CD4-positive, alpha-beta T cell treated with Interleukin-15 for 4 hours (primary cell): ENCODE measurements at places on chromosomes 3 and 15.

GRCh38 chr3:16883723-16884083 lies 1.1 kb upstream of the PLCL2 start:
- no peak for DNase-seq

- DNase-seq: no peak
Measured at GRCh38 chr3:38115645-38116427, 21.1 kb downstream of the ACAA1 start.

DNA sequence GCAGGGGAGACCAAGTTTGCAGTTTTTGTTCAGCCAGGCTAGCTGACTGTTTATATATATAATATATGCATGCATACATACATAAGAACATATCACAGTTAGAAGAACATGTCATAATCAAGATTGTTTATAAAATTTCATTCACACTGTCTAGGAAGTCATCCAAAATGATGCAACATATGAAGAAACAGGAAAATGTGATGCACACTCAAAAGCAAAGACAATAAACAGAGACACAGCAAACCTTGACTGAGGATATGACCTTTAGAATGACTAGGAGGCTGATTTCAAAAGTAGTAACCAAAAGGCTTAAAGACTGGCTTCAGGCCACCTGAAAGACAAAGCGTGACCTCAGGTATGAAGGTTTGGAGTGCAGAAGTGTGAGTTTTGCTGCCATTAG lies 166.2 kb upstream of the NDN start:
- DNase-seq: no peak

DNA sequence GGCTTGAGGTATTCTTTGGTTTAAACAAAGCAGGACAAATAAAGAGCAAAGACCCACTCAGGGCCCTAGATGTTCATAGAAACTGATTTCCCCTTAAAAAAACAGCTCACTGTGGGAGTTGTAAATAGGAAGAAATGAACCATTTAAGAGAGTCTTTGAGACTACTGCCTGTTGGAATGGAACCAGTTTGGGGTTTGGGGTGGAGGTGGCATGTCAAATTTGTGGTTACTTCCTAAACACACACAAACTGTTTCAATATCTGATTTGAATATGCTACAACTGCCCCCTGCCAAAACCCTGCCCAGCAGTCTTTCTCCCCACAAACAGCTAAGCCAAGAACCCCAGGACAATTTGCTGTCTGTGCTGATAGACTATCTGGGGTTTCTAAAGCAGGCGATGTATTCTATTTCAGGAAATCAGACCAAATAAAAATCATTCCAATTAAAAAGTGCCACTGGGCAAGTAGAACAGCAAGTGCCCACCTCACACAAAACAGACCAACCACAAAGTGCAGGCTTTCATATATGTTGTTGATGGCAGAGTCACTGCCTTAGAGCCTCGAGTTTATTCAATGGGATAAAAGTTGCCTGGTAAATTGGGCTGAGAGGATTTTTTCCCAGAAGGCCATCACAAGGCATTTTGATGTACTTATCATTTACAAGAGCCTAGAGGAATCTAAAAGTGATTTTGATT lies 293.9 kb upstream of the PROK2 start:
- DNase-seq: no peak

DNA sequence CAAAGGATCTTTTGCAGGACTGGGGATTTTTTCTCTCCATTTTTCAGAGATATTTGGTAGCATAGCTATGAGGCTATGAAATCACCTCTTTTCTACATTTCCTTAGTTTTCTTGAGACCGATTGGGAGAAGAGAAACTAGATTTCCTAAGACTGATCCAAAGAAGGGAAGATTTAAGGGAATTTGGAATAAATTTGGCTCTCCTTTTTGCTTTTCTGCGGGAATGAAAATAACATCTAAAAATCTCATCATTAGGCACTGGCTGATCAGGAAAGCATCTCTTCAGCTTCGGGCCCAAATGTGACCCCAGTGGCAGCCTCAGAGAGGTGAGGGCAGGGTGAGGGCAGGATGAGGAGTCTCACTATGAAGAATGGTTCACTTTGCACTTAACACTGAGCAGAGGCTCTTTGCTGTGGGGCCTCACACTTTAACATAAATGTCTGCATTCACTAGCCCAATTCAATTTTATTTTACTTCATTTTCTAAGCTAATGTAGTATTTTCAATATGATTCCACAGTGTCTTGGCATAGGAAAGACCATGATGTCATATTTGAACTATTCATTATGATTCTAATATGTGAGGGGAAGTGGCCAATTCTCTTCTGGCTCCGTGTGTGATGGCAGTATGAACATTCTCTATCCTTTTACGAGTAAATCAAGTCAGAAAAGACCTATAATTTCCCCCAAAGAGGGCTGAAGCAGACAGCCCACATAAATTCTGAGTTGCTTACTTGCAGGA lies 193.2 kb downstream of the MEX3B start:
- DNase-seq: no peak

- DNase-seq: no peak
Measured at GRCh38 chr3:127209840-127210653, 17.1 kb downstream of the PRR23E start.

DNA sequence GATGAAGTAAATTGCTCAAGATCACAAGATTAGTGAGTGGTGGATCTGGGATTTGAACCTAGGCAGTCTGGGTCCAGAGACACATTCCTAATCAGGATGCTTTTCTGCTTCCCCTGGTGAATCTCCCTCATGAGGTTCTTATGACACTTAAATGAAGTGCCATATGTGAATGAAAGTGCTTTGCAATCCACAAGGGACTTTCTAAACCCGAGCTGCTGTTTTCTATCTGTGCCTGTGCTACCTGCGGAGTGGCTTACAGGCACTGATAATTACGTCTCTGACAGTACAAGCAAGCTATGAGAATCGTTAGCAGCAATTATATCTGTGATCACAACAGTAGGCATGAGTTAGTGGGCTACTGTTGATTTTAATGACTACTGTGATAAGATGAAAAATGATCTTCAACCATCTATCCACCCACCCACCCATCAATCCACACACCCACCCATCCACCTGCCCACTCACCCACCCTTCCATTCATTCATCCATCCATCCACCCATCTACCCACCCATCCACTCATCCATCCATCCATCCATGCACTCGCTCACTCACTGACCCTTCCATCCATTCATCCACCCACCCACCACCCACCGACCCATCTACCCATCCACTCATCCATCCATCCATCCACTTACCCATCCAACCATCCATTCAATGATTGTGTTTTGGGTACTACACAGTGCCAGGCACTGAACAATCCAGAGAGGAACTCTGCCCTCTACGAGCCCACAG lies 51.8 kb downstream of the ATP2B2 start:
- no peak for DNase-seq

- no peak for DNase-seq
Measured at GRCh38 chr15:70095408-70096214, 2.1 kb downstream of the TLE3 start.

DNA sequence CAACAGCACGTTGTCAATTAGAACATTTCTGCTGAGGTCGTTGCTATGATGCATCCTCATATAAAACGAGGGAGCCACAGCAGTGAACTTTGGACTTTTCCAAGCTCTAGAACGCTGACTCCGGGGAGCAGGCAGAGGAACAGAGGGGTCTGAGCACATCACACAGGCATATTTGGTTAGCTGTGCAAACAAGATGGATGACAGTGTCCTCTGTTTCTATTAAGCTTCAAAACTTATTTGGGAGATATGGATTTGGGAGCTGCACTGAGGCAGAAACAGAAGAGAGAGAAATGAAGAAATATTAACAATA lies 278.0 kb upstream of the TBL1XR1 start:
- DNase-seq: no peak

DNA sequence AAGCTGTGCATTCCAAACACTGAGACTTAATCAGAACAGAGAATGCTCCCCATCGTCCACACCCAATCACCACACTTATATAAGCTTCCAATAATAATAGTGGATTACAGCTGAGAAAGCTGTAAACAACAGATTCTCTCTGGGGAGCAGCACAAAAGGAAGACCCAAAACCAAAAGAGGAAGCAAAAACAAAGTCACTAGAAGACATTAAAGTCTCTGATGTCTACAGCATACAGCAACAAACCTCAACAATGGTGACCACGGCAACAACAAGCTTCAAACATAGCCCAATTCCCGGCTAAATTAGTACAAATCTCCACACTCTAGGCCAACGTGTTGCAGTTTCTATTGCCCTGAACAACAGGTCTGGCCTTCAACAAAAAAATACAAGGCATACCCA lies 37.7 kb downstream of the ZDHHC23 start:
- no peak for DNase-seq

GRCh38 chr15:22958487-22959280 lies 21.5 kb downstream of the CYFIP1 start:
- DNase-seq: no peak

GRCh38 chr3:113745756-113746547 lies at the start of gene NAA50:
NAA50 (minus strand) TSS chr3:113746249; CDS start chr3:113745949, 300 bp downstream.
- peak; percentile 95 for DNase-seq

- DNase-seq: no peak
Measured at GRCh38 chr3:77539677-77540076, 499.8 kb downstream of the ROBO2 start.

- DNase-seq: no peak
Measured at GRCh38 chr3:174325834-174326700, 533.1 kb upstream of the NAALADL2 start.

- no peak for DNase-seq
Measured at GRCh38 chr15:38271144-38271543, 18.5 kb downstream of the SPRED1 start.

DNA sequence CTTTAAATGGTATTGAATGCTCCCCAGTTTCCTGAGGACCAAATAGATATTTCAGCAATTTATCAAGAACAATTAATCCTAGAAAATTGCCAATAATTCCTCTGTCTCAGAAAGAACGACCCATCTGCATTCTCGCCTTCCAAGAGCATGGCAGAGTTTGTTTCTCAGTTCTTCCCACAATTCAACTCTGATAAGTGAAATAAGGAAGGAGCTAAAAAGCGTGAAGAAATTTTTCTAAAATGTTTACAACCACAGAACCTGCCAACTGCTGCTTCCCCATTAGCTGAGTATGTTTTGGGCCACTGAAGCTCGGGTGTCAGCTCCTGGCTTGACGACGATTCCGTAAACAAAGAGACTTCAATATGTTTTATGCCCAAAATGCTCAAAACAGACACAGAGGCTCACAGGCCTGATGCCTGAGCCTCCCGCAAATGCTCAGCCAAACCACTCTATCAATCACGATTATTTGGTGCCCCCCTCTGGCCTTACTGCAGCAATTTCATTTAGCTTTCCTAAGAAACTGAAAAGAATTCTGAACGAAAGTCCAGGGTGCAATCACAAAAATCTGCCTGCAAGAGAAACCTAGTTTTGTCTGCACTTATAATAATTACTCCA lies 259.2 kb upstream of the CCDC54 start:
- no peak for DNase-seq

GRCh38 chr15:45197512-45197911 lies 9.7 kb upstream of the SHF start:
- no peak for DNase-seq

- DNase-seq: no peak
Measured at GRCh38 chr3:43689166-43689565, 1.6 kb upstream of the ABHD5 start.

DNA sequence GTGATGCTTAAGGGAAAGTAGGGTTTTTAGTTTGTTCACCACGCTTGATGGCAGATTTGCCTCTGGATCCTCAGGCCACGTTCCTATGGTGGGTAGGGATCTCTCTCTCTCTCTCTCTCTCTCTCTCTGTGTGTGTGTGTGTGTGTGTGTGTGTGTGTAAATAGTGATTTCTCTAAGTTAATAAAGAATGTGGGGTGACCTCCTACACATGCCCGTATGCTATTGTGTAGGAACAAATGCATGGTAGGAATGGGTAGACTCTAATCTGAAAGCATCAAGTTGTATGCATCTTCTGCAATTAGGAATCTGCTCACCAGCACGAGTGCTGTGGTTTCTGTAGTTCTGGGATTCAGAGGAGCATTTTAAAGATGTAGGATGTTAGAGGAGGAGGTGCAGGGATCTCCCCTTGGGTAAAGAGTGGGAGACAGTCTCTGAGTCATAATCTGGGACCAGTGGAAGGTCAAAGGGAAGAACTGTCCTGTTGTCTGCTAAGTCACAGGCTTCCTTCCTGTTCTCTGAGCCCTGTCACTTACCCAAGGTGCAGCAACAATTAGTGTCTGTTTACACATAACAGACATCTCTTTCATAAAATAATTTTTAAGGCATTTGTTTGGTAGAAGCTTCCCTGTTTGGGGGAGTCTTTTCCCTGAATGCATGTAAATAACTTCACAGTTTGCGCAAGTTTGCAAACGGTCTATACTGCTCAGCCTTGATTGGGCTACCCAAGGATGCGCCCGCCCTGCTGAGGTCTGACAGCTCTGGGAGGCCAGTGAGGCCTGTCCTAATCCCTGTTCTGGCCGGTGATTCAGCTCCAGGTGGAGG lies 139.8 kb downstream of the IGF1R start:
- DNase-seq: no peak

DNA sequence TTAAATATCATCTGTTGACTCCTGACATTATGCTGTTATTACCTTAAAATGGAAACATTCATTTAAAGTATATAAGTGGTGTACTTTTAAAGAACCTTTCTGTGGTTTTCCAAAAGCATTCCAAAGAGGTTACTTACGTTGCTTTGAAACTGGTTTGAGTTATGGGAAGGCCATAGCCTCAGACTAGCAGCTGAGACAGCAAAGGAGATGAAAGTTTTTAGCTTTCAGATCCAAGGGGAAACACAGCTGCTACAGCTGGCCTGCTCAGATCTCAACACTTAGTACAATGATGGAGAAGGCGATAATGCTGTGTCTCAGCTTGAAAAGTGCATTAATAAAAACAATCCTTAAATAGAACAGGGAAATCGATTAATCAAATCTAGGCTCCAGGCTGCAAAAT lies 921.1 kb downstream of the ROBO1 start:
- DNase-seq: no peak

- DNase-seq: no peak
Measured at GRCh38 chr15:63461230-63461985, 43.0 kb upstream of the USP3 start.

GRCh38 chr15:38128341-38128781 lies 124.3 kb upstream of the SPRED1 start:
- no peak for DNase-seq

DNA sequence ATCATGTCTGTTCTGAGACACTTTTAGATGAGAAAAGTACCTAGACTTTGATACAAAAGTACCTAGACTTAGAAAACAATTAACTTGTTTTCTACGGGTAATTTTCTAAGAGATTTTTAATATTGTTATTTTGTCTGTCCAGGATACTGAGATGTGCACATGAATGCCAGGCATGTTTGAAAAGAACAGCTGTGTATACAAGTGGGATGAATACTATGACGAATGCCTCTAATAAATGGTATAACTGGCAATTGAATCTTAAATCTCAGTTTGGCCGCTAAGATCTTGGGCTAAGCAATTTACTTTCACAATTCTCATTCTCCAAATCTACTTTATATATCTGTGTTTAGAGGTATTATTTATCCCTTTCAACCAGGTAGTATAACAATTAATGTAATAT lies 207.4 kb downstream of the CBLB start:
- DNase-seq: no peak

DNA sequence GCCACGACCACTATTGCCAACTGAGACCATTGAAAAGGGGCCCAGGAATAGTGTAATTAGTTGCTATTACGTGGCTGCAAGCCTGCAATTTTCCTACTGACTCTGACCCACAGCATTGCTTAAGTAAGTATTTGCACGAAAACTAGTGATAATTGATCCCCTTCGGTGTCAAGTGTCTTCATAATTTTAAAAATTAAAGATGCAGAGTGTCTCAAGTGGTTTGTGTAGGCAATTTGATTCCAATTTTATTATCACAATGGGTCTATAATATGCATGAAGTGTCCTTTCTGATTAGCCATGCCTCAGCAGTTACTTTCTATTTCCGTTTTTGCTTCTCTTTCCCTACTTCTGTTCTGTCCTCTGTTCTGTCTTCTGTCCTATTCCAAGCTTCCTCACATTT lies 259.2 kb downstream of the C3orf38 start:
- DNase-seq: no peak
